ENCODE measurements at places on chromosomes 4 and X. TPM values are rescaled to one million over a fixed set of nuclear protein-coding genes. Genes with fewer than 3 reads are reported as not detected.

DNA sequence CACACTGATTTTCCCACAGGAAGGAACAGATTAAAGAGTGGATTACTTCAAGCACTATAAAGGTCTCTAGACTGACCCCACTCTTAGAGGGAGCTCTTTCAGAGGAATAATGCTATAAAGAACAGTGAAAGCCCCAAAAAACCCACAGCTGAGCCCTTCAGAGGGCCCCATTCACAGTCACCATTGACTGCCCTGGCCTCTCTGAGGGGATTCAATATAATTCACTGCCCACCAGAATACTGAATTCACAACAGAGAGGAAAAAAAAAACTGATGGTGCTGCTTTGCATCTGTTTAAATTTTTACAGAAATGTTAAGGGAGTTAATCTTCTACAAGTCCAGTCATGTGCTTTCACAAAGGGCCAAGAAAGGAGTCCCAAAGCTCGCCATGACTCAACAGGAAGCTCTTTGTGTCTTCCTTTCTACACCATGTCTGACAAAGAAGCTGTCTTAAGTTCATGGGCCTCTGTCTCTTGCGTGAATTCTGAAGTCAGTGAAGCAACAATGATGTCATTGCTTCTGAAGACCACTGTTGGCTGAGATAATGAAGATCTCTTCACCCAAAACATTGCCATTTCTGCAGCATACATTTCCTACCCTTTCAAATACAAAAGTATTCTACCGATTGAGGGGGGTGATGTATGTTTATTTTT, 174.9 kb downstream of the ADAMTS3 start:
- no peak for DNase-seq

- no peak for DNase-seq
Measured at GRCh38 chr4:48831532-48832030, 693 bp downstream of the OCIAD1 start.

Gene COL4A6
- total RNA-seq: 0.21 TPM

GRCh38 chrX:97000682-97001368, 117.1 kb downstream of the RPA4 start:
- no peak for DNase-seq

DNA sequence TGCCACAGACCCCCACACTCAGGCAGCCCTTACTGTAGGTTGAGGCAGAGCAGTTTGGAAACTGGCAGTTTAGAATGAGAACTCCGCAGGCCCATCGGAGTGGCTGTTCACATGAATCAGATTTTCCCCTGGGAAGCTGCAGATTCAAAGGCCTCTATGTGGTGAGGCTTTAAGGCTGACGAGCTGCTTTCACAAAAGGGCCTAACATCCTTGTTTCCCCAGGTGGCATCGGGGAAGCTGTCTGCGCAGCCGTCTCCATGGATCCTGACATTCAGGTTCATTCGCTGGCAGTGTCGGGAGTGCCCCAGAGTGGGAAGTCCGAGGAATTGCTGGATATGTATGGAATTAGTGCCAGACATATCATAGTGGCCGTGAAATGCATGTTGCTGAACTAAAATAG, 33.7 kb downstream of the TKTL1 start:
- DNase-seq: no peak

Gene CLCN3
- total RNA-seq: 23.8 TPM

All from H4 (cell line).